ENCODE measurements at places on chromosomes 13 and 19. TPM values are rescaled to one million over a fixed set of nuclear protein-coding genes. Genes with fewer than 3 reads are reported as not detected.
A peak's percentile ranks its signal among the peaks of the same experiment; 100 is the strongest.

PRRG2 gene
- 0.68 TPM for total RNA-seq

KLF12 gene
- total RNA-seq: 10.1 TPM

PCSK4 gene
- 12.5 TPM for total RNA-seq

UBE2L5 gene
- total RNA-seq: not detected

OSCAR gene
- 2.4 TPM for total RNA-seq

KCNC3 gene
- 0.41 TPM for total RNA-seq

GRCh38 chr13:21567714-21568113 is 36.3 kb downstream of the MICU2 start:
- H3K27ac ChIP-seq: no peak overlapping the region
- H3K27me3 ChIP-seq: no peaks in the 10 kb centered on the region
- H3K4me3 ChIP-seq: no peak overlapping the region
- H3K4me1 ChIP-seq: no peaks in the 10 kb centered on the region
- H3K36me3 ChIP-seq: peaks cover under 1% of the 10 kb centered on the region

- H3K36me3 ChIP-seq: no peaks in the 10 kb centered on the region
- DNase-seq: no peak
- peaks cover 18% of the 10 kb centered on the region for H3K27me3 ChIP-seq
- no peak overlapping the region for H3K4me3 ChIP-seq
- H3K27ac ChIP-seq: no peak overlapping the region
Measured at GRCh38 chr13:109789262-109789661, 2.9 kb upstream of the IRS2 start.

DNA sequence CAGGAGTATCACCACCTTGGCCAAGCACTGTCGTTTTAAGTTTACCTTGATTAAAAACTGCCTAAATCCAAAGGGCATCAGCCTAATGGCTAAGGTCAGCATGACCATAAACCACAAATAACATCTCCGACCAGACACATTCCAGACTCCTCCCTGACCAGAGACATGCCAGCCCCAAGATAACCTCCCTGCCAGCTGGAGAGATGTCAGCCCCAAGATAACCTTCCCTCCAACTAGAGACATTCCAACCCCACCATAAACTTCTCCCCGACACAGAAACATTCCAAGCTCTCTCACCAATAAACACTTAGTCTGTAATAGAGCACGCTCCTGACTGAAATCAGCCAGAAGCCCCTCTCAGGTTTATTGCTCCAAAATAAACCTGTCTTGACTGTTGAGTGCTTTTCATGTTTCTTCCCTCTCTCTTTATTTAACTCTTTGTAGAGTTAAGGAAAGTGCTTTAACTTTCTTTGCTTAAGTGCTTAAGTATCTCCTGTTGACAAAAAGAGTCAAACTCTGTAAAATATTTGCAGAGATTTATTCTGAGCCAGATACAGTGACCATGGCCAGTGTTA is 36.5 kb downstream of the WDR87 start:
- H3K27me3 ChIP-seq: no peaks in the 10 kb centered on the region
- no peak overlapping the region for H3K4me3 ChIP-seq
- H3K27ac ChIP-seq: no peak overlapping the region
- no peaks in the 10 kb centered on the region for H3K4me1 ChIP-seq

DNA sequence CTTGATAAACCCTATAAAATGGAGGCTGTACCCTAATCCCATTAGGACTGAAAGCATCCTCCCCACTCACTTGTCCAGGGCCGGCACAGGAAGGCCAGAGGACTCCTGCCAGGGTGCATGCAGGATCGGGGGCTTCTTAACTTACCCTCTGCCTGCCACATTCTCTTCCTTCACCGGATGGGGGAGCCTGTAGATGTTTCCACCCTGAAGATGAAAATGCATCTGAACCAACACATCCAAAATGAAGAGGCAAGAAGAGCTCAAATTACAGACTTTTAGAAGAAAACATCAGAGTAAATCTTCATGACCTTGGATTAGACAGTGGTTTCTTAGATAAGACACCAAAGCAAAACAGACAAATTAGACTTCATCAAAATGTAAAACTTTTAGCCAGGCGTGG is 25.9 kb upstream of the NAPA start:
- no peaks in the 10 kb centered on the region for H3K4me1 ChIP-seq
- DNase-seq: peak; percentile 59
- H3K4me3 ChIP-seq: no peak overlapping the region

DNA sequence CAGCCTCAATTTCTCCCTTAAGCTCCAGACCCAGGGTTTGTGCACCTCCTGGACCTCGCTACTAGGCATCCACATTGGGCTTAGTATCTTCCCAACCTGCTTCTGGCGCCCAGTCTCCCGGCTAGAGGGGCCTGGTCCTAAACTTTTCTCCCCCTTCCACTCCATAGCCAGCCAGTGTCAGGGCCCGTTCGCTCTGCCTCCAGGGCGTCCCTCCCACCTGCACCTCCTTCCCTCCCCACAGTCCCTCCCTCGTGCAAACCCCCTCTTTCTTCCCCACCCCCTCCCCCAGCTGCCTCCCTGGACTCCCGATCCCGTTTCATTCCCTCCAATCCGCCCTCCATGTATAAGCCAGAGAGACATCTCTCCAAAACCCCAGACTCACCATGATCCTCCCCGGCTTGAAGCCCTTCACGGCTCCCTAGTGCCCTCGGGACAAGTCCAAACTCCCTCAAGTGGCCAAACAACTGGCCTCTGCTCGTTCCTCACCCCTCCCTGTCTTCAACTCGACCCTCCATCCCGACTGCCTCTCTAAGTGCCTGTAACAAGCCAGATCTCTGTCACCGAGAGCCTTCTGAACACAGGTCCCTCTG is 997 bp upstream of the SAMD4B start:
- H3K27me3 ChIP-seq: no peaks in the 10 kb centered on the region
- peak overlapping the region; percentile 96 for H3K4me3 ChIP-seq

DNA sequence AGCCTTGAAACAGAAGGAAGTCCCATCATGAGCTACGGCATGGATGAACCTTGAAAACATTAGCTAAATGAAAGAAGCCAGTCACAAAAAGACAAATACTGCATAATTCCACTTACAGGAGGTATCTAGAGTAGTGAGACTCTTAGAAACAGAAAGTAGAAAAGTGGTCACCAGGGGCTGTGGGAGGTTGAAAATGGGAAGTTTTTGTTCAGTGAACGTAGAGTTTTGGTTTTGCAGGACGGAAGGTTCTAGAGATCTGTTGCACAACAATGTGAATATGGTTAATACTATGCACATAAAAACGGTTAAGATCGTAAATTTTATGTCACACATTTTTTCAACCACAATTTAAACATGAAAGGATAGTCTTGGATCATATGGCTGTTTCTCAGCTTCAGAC is 11.9 kb upstream of the SLC10A2 start:
- H3K4me1 ChIP-seq: no peaks in the 10 kb centered on the region
- no peaks in the 10 kb centered on the region for H3K36me3 ChIP-seq
- no peaks in the 10 kb centered on the region for H3K27me3 ChIP-seq
- no peak overlapping the region for H3K4me3 ChIP-seq

DNA sequence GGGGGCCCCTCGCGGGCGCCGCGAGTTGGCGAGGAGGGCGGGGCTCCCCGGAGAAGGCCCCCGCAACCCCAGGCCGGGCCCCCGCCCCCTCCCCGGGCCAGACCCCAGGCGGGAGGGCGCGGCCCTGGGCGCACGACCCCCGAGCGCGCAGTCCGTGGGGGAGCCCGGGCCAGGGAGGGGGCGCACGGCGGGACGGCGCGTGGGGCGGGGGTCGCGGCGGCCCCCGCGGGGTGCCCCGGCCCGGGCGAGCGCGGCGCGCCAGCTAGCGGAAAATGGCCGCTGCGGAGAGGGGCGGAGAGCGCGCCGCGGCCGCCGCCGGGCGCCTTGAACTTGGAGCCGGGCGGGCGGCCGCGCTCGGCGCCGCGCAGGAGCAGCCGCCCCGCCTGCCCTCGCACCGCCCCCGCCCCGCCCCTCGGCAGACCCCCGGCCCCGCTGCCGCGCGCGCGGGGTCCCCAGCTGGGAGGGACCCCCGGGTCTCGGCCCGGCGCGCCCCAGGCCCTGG is 6.4 kb upstream of the NFIC start:
- no peaks in the 10 kb centered on the region for H3K36me3 ChIP-seq
- no peak for DNase-seq
- peaks cover 98% of the 10 kb centered on the region for H3K27me3 ChIP-seq
- no peak overlapping the region for H3K27ac ChIP-seq
- H3K4me1 ChIP-seq: peaks cover 13% of the 10 kb centered on the region
- peak overlapping the region; percentile 56 for H3K4me3 ChIP-seq

- no peak overlapping the region for H3K27ac ChIP-seq
- H3K36me3 ChIP-seq: no peaks in the 10 kb centered on the region
- no peak overlapping the region for H3K4me3 ChIP-seq
Measured at GRCh38 chr19:55027472-55028337, 10.4 kb downstream of the GP6 start.

DNA sequence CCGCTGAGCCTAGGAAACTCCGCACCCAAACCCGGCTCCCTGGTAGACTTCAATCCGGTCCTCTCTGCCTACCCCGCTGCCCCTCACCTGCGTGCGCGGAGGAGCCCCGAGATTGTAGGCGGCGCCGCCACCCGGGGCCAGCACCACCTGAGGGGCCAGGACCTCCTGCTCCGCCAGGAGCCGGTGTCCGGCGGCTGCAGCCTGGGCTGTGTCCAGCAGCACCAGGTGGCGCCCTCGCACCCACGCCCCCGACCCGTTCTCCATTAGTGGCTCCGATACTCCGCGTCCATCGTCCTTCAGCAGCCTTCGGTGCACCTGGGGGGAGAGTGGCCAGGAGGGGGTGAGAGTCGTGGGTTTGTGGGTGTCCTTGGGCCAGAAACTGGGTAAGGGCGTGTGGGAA is 18.5 kb downstream of the MAN2B1 start:
- H3K36me3 ChIP-seq: no peaks in the 10 kb centered on the region
- H3K4me1 ChIP-seq: no peaks in the 10 kb centered on the region
- H3K4me3 ChIP-seq: no peak overlapping the region
- H3K27me3 ChIP-seq: no peaks in the 10 kb centered on the region
- no peak for DNase-seq
- no peak overlapping the region for H3K27ac ChIP-seq

- H3K4me1 ChIP-seq: peaks cover 13% of the 10 kb centered on the region
- DNase-seq: peak; percentile 97
- peak overlapping the region; percentile 55 for H3K27ac ChIP-seq
- no peaks in the 10 kb centered on the region for H3K36me3 ChIP-seq
- H3K27me3 ChIP-seq: peaks cover 63% of the 10 kb centered on the region
Measured at GRCh38 chr19:1507763-1508506, 4.9 kb downstream of the ADAMTSL5 start.

DNA sequence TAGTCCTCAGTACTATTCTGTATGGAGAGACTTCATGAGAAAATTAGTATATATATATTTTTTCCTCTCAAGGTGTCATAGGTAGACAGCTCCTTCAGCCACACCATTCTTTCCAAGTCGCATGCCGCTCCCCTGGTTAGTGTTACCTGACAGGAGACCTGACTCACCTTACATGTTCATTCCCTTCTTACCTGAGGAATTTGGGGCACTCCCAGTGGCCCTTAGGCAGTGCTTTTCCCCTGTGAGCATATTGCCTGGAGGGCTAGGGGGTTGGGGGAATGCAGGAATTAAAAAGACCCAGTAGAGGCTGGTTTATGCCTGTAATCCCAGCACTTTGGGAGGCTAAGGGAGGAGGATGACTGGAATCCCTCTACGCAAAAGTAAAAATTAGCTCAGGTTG is 9.0 kb upstream of the ACTN4 start:
- H3K4me1 ChIP-seq: no peaks in the 10 kb centered on the region
- no peak overlapping the region for H3K27ac ChIP-seq
- H3K36me3 ChIP-seq: no peaks in the 10 kb centered on the region
- no peaks in the 10 kb centered on the region for H3K27me3 ChIP-seq
- H3K4me3 ChIP-seq: no peak overlapping the region

DNA sequence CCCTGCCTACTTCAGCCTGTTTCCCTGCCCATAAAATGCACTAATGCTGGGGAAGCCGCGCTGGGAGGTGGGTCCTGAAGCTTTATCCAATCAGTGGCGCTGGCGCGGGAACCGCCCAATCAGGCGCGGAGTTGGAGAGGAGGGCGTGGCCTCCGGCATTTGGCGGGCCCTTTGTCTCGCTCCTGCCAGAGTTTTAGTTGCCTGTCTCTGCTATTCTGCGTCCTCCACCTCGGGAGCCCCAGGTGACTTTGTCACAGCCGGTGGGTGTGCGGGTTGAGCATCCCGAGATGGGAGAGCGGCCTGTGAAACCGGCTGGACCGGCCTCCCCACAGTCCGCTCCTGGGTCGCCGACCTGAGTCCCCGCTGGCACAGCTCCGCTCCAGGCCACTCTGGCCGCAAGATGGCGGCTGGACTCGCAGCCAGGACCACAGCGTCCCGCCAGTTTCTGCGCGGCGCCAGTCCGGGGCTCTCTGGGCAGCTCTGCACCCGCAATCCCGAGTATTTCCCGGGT is 30.7 kb upstream of the ZNF429 start:
- H3K27ac ChIP-seq: peak overlapping the region; percentile 77
- H3K36me3 ChIP-seq: no peaks in the 10 kb centered on the region
- DNase-seq: peak; percentile 82
- peak overlapping the region; percentile 42 for H3K4me3 ChIP-seq
- no peaks in the 10 kb centered on the region for H3K4me1 ChIP-seq

DNA sequence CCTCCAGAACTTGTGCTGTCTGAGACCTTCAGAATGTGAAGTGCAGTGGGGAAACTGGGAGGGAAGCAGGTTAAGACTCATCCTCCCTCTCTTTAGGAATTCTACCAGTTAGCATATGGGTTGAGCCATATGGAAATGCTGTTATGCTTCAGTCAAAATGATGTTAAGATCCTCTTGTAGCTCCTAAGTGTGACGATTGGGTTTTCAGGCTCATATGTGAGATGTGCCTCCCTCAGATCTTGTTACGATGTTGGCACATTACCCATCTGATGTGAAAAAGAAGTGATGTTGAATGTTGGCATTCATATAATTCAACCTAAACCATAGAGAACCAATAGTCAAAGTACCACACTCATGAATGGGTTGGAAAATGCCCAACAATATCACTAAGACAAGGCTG is 67.8 kb upstream of the IPO5 start:
- no peak for DNase-seq
- H3K36me3 ChIP-seq: no peaks in the 10 kb centered on the region
- no peak overlapping the region for H3K27ac ChIP-seq
- H3K4me3 ChIP-seq: no peak overlapping the region

- no peaks in the 10 kb centered on the region for H3K36me3 ChIP-seq
- H3K27me3 ChIP-seq: no peaks in the 10 kb centered on the region
Measured at GRCh38 chr19:58325311-58326022, 1.3 kb upstream of the ZSCAN22 start.

GRCh38 chr19:5954293-5954692 is 23.6 kb downstream of the RANBP3 start:
- H3K4me1 ChIP-seq: peaks cover 81% of the 10 kb centered on the region
- H3K27ac ChIP-seq: peak overlapping the region; percentile 21
- DNase-seq: no peak
- H3K36me3 ChIP-seq: no peaks in the 10 kb centered on the region
- no peaks in the 10 kb centered on the region for H3K27me3 ChIP-seq

GRCh38 chr13:66640231-66640630 is 589.9 kb downstream of the PCDH9 start:
- peaks cover 2% of the 10 kb centered on the region for H3K36me3 ChIP-seq
- DNase-seq: no peak
- no peaks in the 10 kb centered on the region for H3K27me3 ChIP-seq
- H3K4me3 ChIP-seq: no peak overlapping the region
